ENCODE measurements at places on chromosomes 6 and 20.
A peak's percentile ranks its signal among the peaks of the same experiment; 100 is the strongest.

GRCh38 chr6:90140683-90141082, 156.0 kb downstream of the BACH2 start:
- DNase-seq: no peak

DNA sequence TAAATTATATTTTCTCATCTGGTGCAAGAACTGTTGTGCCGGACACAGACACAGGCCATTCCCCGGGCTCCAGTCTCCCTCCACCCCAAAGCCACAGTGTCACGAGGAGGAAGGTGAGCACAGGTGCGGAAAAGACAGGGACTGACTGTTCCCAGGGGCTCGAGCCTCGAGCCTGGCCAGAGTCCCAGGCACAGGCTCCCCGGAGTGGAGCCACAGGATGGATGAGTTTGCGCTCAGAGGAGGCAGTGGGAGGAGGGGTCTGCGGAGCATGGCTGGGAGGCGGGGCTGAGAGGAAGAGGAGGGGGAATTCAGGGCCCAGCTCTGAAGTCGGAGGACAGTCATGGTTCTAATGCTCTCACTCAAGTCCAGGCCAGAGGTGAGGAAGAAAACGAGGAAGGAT, 284.8 kb downstream of the SMOC2 start:
- DNase-seq: no peak

DNA sequence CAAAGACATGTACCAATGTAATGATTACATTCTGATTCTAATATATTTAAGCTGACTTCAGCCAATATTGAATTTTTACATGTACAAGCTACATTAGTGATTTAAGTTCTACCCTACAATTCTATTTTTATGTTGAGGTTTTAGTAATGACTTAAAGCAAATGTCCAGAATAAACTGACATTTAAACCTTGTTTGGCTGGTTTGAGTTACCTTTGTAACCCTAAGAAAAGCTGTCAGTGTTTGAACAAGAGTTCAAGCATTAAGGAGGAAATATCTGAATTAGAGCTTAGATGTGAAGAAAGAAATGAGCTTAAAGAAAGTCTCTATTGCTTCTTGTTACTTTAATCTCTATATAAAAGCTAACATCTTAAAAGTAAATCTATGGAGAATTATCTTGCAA, 710.6 kb upstream of the EPHA7 start:
- DNase-seq: no peak

DNA sequence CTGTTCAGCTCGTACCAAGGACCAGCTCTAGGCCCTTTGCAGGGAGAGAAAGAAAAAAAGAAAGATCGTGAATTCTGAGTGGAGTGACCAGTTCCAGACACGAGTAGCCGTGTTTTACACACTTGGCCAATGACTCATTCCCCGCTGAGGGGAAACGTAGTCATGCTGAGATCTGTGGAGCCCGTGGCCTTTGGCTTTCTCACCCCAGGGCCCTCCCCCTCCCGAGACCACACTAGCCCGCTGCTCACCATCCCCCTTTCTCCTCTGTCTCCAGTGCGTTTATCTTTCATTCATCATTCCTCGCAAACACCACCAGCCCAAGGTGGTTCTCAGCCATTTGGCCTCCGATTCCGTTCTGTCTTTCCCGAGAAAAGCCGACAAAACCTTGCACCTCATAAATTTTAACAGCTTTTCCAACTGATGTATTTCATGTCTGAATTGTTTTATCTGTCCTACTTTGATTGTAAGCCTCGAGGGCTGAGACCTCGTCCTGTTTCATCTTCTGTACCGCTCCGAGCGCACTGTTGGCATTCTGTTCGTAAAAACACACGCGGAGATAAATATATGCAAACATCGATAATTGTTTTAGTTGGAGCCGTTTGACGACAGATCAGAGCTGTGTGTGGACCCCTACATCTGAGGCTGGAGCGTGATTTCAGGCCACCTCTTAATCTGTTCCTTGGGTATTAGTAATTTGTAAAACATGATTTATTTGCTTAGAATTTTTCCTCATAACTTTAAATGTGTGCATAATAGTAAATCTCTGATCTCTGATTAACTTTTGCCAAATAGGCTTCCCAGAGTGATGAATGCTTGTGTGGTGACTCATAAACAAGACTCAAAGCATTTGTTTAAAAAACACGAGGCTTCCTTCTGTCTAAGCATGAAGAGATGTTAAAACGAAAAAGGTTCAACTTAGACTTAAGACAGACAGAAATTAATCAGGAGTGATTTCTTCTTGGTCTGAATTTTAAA, 336.6 kb downstream of the CDH4 start:
- no peak for DNase-seq

DNA sequence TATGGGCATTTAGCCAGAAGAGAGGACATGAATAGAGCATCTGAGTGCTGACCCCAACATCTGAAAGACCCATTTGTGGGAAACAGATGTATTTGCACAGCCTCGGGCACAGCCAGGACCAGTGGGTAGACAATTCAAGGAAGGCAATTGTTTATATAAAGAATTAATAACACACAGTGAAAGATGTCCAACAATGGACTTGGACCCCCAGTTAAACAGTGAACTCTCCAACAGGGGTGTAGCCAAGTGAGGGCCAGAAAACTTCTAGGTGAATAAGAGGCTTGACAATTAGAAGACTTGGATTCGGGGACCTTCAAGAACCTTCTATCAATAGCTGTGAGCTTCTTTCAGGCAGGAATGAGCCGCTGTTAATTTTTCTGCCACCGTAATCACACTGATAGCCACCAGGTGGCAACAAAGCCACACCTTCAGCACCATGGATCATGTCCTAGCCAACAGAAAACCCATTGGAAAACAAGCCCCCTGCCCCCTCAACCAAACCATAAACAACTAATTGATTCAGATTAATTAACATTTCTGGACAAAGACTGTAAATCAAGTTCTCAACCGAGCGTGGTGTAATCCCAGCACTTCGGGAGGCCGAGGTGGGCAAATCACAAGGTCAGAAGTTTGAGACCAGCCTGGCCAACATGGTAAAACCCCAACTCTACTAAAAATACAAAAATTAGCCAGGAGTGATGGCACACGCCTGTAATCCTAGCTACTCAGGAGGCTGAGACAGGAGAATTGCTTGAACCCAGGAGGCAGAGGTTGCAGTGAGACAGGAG, 8.8 kb upstream of the SRSF6 start:
- DNase-seq: no peak

- DNase-seq: no peak
Observed at GRCh38 chr6:9205645-9206044, 770.3 kb upstream of the SLC35B3 start.

DNA sequence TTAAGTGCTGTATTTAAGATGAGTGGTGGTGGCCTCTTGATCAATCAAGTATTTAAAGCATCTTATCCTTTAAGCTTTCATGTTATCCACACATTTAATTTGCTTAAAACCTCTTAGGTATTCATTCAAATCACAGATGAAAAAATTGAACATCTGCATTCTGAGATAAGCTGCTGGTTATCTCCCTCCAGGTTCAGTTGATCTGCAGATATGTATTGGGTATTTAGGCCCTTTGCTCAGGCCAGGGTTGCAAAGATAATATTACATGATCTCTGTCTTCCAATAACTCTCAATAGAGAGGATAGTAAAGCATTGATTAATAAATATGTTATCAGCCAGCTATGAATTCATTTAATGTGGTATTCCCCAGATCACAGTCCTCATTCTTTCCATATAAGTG, 45.9 kb downstream of the RPS12 start:
- DNase-seq: no peak

- no peak for DNase-seq
Observed at GRCh38 chr20:46135856-46136633, 17.9 kb downstream of the CD40 start.

DNA sequence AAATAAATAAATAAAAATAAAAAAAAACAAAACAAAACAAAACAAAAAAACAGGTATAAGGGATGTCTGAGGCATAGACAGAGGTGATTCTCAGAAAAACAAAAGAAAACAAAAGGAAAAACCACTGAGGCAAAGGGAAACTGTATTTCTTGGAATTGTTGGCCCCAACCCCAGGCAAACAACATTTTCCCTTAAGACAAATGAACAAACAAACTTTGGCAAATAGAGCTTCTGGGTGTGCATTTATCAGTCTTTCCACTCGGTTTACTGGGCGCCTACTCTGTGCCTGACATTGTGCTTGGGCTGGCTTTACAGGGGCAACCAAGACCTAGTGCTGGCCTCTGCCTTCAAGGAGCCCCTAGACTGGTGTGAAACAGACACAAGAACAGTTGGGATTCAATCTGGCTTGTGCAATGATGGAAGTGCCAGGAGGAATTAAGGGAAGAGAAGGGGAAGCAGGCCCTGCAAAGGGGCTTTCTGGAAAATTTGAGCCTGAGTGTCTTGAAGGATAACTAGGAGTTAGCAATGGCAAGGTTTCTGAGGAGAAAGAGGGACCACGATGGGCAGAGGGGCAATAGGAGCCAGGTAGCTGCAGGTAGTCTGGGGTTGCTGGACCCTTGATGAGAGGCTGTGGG, 33.8 kb upstream of the IER3 start:
- DNase-seq: no peak

- peak; percentile 37 for DNase-seq
Observed at GRCh38 chr6:18362058-18362561, 25.0 kb upstream of the RNF144B start.

- no peak for DNase-seq
Observed at GRCh38 chr20:21663465-21663864, 42.0 kb upstream of the PAX1 start.

DNA sequence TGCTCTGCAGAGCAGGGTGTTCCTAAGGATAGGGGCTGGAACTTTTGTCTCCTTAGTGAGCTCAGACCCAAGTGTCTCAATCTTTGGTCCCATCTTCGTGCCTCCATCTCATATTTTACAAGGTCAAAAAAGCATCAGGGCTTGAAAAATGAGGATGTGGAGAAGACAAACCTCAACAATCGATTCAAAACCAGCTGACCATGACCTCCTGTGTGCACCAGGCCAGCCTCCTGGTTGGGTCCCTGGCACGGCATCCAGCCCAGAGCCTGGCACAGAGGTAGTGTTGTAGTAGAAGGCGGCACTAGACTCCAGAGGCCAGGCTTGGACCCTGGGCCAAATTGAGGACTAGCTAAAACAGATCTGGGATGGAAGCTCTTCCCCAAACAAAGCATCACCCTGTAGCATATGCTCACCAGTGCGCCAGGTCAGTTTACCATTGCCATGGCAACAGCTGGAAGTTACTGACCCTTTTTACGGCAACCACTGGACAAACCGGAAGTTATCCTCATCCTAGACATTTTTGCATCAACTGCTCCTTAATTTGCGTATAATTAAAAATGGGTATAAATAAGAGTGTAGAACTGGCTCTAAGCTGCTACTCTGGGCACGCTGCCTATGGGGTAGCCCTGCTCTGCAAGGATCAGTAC, 69.3 kb upstream of the BLCAP start:
- no peak for DNase-seq

DNA sequence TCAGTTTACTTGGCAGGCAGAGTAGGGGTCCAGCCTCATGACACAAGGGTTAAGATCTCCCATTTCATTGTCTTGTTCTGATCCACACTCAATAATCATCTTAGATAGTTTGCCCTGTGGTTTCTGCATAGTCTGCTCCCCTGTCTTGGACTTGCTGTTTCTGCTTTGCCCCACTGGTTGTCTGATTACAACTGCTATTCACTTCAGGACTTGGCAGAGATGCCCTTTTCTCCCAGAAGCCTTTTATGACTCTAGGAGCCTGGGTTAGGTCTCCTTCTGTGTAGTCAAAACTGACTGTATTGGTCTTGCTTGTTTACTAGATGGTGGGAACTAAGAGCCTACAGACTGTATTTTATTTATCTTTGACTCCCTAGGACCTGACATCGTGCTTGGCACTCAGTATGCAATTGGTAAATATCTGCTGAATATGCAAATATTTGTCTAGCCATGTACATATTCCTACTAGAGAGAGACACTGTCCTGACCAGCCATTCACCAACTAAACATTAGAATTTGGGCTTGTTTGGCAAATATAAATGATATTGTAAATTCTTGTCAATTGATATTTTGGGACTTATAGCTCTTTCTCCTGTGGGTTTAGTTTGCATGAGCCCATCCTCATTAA, 165.9 kb upstream of the KCNK16 start:
- no peak for DNase-seq

DNA sequence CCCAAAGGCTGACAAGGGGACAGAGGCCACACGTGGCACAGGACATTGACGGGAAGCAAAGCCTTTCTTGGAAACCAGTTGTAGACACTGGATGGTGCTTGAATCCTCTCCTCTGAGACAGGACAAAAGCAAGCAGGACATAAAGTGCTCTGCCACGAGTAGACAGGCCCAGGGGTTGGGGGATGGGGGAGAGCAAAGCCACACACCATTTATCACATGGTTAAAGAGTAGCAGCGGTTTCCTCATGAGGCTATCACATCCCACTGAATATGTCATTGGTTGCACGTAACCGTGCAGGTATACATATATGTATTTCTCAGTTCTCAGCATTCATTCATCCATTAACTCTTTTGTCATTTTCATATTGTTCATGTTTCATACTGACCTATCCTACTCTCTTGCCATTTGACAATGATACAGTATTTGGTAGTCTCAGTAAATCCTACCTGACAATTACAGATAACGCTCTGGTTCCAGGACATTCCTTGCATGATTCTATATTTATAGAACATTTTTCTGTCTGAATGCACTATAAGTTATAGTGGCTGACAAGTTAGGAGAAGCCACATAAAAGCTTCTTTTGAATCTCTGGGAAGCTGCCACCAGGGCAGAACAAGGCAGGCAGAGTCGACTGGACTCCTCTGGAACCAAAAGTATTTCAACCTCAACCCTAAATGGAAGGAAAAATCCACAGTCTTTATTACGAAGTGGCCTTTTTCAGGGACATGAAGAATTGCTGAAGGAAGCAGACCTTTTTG, 23.5 kb downstream of the METTL24 start:
- DNase-seq: no peak

- no peak for DNase-seq
Observed at GRCh38 chr20:23190557-23190956, 104.4 kb upstream of the CD93 start.

- DNase-seq: no peak
Observed at GRCh38 chr6:160000280-160000704, 31.4 kb downstream of the IGF2R start.

DNA sequence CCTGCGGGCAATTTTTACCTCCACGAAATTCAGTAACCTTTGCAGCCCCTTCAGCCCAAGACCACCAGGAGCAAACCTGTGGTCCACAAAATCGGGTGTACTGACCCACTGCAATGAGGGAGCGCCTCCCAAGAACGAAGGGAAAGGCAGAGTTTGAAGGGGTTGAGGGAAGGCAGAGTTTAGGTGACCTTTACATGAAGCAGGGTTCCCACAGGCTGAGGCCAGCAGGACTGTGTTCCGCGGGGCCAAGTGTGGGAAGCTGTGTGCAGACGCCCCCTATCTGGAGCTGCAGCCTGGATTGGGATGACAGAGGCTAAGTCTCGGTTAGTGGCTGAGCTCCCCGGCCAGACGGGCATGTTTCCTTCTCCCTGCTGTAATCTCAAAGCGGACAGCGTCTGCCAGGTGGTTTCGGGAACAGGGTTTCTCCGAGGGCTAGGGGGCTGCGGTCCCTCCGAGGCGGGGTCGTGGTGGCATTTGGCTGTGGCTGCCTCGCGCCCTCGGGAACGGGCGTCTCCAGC, 826 bp upstream of the PYGB start:
- peak; percentile 53 for DNase-seq

GRCh38 chr20:7975851-7976414, 35.7 kb upstream of the HAO1 start:
- no peak for DNase-seq
